ENCODE measurements at places on chromosomes 2 and 18.

- peak; percentile 96 for DNase-seq
These were observed 40.3 kb downstream of the AP1S3 start for GRCh38 chr2:223797037-223797436.

GRCh38 chr2:46276642-46277041 is 20.6 kb upstream of the EPAS1 start:
- no peak for DNase-seq

DNA sequence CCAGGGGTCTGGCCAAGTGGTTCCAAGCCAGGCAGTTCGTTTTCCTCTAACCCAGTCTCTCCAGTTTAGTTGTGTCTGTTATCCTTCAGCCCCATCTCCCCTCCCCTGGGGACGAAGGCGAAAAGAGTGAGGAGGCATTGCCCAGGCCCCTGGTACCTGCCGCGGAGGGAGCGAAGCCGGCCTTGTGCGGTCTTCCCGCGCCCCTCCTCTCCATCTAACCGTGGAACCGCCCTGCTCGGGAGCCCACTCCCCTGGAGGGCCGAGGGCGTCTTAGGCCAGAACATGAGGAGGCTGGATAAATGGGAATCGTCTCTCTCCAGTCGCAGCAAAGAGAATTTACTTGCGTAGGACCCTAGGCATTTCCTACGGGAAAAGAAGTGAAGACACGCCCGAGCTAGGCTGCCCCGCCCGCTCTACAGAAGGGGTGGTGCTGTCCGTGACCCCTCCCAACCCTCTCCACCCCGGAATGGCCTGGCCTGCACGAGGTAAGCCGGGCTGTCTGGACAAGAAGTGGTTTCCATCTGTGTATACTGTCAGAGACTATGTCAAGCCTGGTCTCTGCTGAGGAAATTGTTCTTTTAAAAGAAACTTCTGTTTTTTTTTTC is 156.2 kb downstream of the MIB1 start:
- DNase-seq = no peak

- peak; percentile 52 for DNase-seq
These were observed 255.1 kb downstream of the STK39 start for GRCh38 chr2:167992278-167992677.

DNA sequence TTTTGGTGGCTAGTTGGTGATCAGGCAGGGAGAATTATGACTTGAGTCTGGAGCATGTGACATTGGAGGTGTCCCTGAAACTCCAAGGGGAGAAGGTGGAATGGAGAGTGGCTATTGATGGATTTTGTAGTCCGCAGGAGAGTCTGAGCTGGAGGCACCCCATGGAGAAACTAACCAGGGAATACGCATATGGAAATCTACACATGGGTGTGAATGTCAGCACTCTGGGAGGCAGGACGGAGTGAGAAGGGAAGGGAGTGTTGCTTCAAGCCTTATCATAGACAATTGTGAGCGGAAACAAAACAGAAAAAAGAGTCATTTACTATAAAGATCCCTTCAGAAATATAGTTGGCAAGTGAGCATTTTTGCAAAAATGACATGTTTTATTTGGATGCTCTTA is 667 bp upstream of the SCYGR4 start:
- no peak for DNase-seq

- no peak for DNase-seq
These were observed 9.4 kb upstream of the GBX2 start for GRCh38 chr2:236177604-236177966.

- no peak for DNase-seq
These were observed at the start of gene INPP5D for GRCh38 chr2:233059797-233060500. INPP5D (plus strand) TSS chr2:233060342; CDS start chr2:233060479, 137 bp downstream.

DNA sequence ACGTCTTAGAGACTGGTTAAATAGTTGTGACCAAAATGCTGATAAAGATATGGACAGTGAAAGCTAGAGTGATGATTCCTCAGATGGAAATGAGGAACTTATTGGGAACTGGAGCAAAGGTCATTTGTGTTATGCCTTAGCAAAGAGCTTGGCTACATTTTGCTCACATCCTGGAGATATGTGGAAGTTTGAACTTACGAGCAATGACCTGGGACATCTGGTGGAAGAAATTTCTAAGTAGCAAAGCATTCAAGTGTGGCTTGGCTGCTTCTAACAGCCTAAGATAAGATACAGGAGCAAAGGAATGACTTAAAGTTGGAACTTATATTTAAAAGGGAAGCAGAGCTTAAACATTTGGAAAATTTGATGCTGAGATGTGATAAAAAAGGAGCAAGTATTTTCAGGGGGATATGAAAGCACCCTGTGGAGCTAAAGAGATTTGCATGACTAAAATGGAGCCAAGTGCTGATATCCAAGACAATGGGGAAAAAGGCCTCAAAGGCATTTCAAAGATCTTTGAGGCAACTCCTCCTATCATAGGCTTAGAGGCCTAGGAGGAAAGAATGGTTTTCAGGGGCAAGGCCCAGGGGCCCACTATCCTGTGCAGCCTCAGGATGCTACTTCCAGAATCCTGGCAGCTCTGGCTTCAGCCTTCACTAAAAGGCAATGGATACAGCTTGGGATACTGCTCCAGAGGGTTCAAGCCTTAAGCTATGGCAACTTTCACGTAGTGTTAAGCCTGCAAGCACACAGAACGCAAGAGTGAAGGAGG is 124.1 kb upstream of the KLHL14 start:
- DNase-seq = no peak

DNA sequence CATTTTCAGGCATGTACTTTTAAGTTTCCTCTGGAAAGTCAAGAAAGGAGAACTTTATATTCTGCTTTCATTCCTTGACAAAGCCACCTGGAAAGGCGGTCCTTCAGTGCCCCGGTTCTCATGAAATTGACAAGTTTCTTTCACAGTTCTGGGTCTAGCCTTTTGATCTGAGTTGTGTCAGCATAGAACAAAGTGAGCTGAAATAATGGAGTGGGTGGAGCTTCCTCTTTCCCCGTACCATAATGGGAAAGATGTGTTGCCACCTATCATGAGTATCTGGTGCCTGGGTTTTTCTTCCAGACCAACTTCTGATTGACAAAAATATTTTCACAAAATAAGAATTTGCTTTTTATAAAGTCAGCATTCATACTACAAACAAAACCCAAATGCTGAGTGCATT is 49.3 kb downstream of the PTRHD1 start:
- DNase-seq = no peak

GRCh38 chr2:78963881-78964280 is 61.6 kb upstream of the REG3G start:
- no peak for DNase-seq

GRCh38 chr2:24826773-24827145 is 33.5 kb downstream of the CENPO start:
- no peak for DNase-seq

DNA sequence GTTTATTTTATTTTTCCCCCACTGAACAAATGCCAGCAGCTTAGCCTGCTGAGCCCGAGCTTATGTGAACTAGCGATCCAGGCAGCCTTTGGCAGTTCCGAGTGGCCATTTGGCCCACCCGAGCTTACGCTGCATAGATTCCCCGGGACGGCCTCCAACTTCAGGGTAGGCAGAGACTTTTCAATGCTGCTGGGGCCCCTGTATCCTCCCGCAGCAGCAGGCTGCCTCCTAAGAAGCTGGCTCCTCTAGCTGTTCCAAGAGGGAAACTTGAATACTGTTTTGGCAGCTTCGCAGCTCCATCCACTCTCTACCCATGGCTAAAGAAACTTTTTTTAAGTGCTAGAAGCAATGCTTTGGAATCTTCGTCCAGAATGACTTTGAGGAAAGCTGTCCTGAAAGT is 295.2 kb downstream of the SS18 start:
- no peak for DNase-seq

GRCh38 chr2:160914217-160914616 is 246.0 kb upstream of the TANK start:
- no peak for DNase-seq

GRCh38 chr18:34261865-34262780 is 37.4 kb upstream of the NOL4 start:
- peak; percentile 84 for DNase-seq

GRCh38 chr2:150880986-150881385 is 380.7 kb downstream of the RBM43 start:
- DNase-seq = no peak

DNA sequence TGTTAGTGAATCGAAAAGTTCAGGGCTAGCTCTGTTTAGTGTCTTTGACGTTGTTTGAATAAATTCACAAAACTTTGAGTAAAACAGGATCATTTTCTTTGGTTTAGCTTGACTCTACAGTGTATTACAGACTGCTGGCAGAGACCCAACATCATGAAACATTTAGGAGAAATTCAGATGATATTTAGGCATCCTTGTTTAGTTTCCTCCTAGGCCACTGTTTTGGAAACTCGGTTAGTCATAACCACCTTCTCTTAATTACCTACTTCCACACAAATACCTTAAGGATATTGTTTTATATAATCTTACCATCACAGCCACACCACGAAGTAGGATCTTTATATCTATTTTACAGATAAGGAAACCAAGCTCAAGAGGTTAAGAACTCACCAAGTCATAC is 7.8 kb downstream of the LIMS1 start:
- DNase-seq = peak; percentile 49

DNA sequence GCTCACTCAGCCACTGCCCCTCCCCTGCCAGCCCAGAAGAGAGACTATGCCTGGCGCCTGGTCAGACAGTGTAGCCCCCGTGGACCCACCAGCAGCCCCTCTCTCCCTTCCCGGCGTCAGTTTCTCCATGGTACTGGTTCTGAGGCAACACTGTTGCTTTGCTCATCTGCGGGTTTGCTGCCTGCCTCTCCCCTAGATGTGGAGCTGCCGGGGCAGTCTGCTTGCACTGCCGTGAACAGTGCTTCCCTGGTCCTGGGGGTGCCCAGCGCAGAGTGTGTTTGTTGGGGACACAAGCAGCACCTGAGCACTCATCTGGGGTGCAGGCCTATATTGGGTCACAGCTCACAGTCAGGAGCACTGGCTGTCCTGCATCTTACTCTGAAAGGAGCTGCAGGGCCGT is 309.9 kb downstream of the NDUFA10 start:
- DNase-seq = no peak

- DNase-seq = no peak
These were observed 142.7 kb upstream of the CREB1 start for GRCh38 chr2:207387001-207387571.

DNA sequence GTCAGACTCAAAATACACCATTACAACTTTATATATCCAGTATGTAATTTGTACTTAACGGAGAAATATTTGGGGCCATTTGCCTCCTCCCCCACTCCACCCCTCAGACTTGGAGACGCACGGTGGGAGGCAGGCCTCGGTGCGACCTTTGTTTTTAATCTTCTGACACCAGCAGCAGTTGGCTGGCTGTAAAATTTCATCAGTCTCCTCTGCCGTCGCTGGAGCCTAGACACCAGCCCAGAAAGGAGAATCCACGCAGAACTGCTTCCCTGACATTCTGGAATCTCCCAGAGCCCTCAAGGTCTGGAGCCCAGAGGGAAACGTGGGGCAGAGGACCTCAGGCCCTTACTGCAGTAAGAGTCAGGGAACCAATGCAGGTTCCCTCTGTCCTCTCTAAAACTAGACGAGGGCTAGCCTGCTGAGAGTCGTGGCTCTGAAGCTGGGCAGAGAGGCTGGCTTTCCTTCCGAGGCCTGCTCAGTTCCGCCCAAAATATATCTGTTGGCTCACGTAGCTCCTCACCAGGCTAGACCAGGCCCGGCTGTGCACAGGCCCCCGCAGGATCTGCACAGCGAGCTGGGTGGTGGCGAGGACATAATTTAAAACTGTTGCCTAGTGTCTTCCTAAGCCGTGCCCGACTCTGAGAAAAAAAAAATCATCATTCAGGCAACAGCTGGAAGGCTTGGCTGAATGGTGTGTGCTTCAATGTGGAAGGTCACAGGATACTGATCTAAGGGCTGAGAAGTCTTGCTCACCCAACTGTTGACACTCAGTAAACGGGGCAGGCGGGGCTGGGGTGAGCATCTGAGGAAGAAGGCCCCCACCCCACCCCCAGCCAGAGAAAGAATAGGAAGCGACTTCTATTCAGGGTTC is 40.4 kb downstream of the EN1 start:
- DNase-seq = no peak

DNA sequence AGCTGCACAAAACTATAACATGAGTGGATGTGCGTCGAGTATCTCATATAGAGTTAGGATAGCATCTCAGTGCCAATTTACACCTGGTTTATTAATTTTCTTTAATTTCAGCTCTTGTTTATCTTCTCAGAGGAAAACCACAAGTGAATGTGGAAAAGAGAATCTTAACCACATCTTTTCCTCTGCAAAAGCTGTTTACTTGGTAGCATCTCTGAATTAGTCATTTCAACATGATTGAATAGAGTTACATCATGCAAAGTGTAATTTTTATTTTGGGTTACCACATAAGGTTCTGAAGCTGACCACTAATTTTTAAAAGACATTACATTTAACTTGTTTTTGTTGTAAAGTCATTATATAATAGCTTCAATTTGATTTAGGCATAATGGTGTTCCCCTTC is 83.8 kb upstream of the FAM237A start:
- DNase-seq = peak; percentile 0

DNA sequence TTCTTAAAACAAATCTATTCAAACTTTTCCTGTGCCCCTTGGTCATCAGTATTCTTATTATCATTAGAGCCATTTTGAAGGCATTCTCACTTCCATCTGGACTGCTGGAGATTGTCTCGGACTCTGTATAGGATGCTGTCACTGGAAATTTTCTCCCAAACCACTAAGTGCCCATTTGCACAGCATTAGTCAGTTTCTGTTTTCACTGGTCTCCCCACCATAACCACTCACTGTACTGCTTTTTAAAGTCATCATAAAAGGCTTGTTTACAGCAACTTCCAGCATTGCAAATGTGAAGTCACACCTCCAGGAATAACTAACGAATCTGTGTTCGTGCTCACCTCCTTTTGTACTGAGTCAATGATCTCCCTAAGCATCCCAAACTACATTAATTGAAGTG is 150.9 kb upstream of the SERTAD2 start:
- DNase-seq = peak; percentile 34

Measured in renal cortical epithelial cell (primary cell).